ENCODE measurements at places on chromosomes 6 and 20.
A peak's percentile ranks its signal among the peaks of the same experiment; 100 is the strongest.

DNA sequence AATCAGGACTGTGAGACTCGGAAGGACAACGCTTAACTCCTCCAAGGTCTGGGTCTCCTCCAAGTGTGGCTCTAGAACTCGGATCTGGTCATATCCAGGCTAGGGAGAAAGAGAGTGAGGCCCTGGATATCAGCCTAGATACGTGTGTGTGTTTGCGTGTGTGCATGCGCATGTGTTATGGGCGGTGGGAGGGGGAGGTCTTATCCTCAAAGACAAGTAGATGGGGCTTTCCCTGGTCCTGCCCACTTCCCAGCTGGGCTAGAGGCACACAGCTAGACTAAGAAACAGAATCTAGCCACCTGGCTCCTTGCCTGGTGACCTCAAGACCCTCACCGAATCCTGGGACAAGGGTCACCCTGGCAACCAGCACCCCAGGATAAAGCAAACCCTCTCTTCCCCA is 13.2 kb downstream of the CPNE5 start:
- DNase-seq = no peak

DNA sequence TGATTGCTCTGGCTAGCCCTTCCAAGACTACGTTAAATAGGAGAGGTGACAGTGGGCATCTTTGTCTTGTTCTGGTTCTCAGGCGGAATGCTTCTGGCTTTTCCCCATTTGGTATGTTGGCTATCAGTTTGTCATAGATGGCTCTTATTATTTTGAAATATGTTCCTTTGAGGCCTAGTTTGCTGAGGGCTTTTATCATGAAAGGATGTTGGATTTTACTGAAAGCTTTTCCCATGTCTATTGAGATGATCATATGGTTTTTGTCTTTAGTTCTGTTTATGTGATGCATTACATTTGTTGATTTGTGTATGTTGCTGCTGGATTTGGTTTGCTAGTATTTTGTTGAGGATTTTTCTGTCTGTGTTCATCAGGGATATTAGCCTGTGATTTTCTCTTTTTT is 9.9 kb upstream of the RNASET2 start:
- no peak for DNase-seq

- DNase-seq = no peak
These were observed 62.1 kb upstream of the RBM24 start for GRCh38 chr6:17219098-17219497.

DNA sequence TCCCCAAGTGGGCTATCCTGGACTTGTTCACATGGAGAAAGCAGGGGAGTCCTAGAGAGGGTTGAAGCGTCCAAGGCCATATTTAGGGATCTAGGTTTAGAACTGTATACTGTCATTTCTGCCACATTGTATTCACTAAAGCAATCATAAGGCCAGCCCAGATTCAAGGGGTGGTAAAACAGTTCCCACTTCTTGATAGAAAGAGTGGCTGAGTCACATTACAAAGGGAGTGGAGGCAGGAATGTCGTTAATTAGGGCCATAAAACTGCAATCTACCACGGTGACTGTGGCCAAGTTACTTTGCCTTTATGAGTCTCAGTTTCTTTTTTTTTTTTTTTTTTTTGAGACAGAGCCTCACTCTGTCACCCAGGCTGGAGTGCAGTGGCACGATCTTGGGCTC is 7.4 kb upstream of the UBR2 start:
- DNase-seq = no peak

DNA sequence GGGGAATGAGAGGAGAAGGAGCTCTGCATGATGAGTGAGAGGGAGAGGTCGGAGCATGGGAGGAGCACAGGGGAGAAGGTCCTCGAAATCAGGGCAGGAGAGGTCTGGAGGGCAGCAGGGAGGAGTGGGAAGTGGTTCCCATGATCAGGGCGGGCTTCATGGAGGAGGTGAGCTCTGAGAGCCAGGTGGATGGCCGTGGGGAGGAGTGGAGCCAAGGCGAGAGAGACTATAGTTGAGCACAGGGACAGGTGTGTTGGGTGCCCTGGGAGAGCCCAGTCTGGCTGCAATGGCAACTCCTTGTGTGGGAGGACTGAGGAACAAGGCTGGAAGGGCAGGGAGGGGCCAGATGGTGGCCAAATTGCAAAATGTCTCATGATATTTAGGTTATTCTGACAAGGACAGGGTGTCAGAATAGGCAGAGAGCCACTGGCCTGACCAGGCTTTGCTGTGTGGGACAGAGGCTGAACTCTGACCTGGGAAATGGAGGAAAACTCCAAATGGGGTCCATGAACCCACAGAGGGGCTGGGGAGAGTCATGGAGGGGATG is 21.4 kb downstream of the TTBK1 start:
- no peak for DNase-seq

GRCh38 chr6:22550971-22551670 is 18.2 kb upstream of the HDGFL1 start:
- no peak for DNase-seq

DNA sequence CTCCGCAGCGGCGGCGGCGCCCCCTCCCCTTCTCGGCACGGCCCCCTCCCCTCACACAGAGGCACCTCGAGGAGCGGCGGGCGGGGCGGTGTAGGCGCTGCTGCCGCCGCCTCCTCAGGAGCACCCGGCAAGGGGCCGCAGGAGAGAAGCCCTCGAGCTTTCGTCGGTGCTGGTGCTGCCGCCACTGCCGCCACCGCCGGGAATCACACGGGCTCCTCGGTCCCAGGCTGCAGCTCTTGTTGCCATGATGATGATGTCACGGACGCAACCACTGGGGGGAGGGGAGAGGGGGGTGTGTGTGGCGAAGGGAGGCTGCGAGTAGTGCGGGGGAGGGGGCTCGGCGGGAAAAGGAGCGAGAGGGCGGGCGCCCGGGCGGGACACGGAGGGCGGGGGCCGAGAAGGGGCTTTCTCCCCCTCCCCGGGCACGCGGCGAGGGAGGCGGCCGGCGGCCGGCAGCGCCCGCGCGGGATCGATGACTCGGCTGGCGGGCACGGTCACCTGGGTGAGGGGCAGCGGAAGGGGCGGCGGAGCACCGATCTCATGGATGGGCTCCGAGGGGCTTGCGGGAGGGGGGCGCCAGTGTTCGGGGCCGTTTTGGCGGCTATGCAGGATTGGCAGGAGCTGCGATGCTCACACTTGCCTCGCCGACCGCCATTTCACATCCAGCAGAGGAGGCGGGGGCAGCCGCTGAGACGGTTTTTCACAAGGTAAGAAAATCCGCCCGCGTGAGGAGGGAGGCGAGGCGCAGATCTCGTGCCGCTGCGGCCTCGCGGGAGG is at the start of gene REV3L:
REV3L (minus strand) TSS at position 260 of the 777 bp plus-strand sequence. CDS start 330 bp downstream, outside the sequence.
- peak; percentile 85 for DNase-seq

GRCh38 chr20:43389211-43389610 is 68.5 kb upstream of the SRSF6 start:
- no peak for DNase-seq

DNA sequence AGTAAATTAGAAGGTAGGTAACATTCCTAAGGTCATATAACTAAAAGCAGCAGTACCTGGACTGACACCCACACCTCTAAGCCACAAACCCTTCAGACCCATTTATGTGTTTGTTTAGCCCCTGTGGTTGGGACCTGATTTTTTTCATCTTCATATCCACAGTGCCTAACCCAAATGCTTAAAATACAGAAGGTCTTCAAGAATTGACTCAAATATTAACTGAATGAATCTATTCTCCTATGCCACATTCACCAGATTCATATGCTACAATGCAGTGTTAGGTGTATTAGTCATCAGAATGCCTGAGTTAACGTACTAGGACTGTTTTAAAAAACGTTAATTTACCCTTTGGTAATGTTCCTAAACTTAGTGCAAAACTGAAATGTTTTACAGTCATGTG is 124.8 kb downstream of the AHI1 start:
- no peak for DNase-seq

DNA sequence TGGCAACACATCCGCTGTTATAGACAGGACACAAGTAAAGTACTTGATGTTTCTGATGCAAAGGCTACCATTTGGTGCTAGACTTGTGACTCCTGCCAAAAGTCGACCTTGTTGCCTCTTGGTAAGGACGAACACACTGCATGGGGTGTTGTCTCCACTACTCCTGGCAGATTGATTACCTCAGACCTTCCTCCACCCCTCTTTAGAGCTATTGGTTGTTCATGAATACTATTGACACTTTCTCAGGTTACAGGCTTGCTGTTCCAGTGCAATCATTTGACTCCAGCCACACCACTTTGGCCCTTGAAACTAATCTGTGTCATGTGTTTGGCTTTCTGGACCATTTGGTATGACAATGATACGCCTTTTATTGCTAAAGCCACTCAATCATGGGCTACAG is 62.3 kb downstream of the TRMT11 start:
- no peak for DNase-seq

- no peak for DNase-seq
These were observed 39.7 kb upstream of the PTCHD4 start for GRCh38 chr6:48150701-48151100.

DNA sequence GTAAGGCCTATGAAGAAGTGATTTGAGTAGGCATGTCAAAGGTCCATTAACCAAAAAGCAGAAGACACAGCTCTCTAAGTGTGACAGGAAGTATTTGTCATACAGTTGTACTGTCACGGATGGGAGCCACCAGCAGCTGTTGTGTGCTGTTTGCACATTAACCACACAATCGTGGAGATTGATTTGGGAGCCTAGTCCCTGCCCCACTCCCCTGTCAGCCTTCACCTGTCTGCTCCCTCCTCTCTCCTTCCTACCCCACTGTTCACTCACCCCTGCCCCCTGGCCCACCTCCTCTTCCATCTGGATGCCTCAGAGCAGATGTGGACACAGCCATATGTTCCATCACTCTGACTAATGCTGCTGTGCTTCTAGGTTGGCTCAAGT is 124.7 kb upstream of the SPACA1 start:
- no peak for DNase-seq

DNA sequence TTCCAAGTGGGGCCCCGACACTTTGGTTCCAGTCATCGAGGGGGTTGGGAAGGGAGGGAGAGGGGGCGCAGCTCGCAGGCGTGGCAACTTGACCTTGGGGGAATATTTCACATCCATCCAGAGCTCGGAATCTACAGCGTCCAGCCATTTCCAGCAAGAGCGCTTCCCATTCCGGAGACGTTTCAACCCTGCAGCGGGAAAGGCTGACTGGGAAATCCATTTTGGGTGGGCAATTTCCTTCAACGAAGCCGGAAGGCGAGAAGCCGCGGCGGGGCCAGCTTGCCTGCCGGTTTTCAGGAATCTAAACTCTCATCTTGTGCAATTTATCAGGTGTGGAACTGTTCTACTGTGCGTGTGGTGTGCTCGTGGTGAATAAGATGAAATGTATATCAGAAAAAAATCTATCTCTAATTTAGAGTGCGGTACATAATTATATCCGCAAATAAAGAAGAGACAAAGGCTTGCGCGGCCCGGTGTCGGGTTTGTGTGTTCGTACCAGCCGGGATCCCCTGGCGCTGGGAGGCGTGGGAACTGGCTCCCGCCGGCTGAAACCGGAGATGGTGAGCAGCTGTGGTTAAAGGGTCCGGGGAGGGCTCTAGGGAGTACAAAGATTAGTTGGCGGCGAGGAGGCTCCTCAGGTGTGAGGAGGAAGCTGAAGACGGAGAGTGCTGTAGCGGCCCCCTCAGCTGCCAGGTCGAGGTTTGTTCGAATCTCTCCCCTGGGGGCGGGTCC is 4.8 kb downstream of the SLC32A1 start:
- DNase-seq = no peak

DNA sequence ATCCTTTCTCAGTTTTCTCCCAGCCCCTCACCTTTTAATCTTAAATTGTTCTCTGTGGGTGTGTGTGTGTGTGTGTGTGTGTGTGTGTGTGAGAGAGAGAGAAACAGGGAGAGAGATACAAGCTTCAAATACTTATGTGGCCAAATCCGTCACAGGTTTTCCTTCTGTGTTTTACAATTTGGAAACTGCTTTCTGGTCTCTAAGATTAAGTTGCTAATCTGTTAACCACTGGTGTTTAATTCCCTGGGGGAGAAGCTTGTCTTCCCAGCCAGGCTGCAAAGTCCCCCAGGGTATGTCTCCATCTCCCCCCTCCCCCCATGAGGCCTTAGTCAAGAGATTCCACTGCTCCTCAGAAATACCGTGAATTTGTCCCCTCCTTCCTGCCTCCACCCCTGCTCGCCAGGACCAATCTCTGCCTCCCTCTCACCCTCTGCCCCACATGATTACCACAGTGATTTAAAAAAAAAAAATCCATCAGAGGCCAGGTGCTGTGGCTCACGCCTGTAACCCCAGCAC is 49.0 kb downstream of the RIPOR3 start:
- no peak for DNase-seq

DNA sequence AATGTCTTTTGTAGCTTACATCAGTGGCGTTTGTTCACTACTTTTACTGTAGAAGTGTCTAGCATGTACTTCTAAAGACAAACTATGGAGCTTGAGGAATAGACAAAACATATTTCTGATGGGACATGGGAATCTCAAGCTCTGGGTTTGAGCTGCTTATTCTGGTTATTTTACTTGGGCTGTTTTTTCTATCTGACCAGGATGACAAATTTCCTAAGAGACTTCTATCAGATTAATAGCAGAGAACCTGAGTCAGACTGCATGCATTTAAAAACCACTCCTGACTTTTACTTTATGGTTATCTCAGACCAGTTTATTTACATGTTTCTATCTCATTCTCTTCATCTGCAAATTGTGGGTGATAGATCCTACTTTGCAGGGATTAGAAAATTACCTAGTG is 1282.3 kb upstream of the GJE1 start:
- no peak for DNase-seq

GRCh38 chr20:59733351-59733750 is 129.0 kb downstream of the PHACTR3 start:
- no peak for DNase-seq

DNA sequence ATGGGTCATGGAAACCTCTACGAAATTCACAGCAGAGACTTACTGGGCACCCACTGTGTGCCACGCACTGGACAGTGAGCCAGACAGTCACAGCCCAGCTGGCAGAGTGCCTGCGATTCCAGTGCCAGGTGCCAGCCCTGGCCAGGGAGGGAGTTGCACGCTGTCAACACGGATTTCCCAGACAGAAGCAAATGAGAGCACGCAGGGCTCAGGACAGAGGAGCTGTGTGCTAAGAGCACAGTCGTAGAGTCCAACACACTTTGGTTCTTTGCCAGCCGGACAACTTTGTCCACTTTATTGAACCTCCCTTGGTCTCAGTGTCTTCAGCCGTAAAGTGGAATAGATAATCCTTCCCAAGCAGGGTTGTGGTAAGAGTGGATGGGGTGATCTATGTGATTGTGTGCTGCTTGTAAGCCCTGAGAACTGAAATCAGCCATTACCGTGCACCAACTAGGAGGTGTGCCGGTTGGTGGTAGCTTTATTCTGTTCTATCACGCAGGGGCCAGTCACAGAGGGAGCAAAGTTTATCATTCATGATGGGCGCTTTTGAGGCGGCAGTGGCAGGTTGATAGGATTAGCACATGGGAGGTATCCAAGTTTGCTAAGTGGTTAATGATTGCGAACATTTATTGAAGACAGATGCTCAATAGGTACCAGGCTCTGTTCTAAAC is 40.6 kb downstream of the SIRPA start:
- no peak for DNase-seq

- DNase-seq = no peak
These were observed 61.0 kb upstream of the SLCO4A1 start for GRCh38 chr20:62581308-62581707.

- DNase-seq = no peak
These were observed 24.7 kb downstream of the MOCS3 start for GRCh38 chr20:50983321-50983720.

GRCh38 chr20:32965581-32966373 is 38.5 kb downstream of the SUN5 start:
- DNase-seq = peak; percentile 35

- no peak for DNase-seq
These were observed 32.7 kb upstream of the MRPS10 start for GRCh38 chr6:42250274-42250931.

Measured in T-helper 9 cell (primary cell).